ENCODE measurements at places on chromosomes 3 and 15.

DNA sequence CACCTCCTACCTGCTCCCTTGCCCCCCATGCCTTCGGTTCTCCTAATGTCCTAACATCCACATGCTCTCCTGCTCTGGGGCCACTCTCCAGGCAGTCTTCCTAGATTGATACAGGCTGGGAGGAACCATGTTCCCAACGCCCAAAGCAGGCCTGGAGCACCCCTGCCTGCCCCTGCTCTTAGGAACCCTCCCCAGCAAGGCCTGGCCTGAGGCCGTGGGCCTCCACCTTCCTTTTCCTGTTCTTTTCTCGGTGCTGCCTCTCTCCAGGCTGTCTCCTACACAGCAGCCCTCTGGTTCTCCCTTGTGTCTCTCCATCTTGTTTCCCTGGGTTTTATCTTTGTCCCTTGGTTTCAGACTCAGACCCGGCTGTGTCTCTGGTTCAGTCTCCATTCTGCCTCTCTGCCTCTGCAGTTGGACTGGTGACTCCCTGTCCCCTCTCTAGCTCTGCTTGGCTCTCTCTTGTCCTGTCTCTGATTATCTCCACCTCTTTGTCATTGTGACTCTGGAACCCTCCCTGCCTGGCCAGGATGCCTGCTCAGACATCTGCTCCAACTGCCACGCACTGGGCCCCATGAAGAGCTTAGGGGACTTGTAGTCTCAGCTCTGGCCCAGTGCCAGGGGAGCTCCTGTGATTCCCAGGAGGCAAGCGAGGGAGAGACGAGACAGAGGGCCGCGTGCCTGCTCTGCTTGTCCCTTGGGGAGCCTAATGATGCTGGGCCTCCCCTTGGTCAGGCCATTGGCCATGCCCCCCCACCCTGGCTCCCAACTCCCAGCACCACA, 26.0 kb upstream of the RPL29 start:
- peak; percentile 95 for DNase-seq

GRCh38 chr3:161508852-161509477, 12.4 kb downstream of the OTOL1 start:
- no peak for DNase-seq

DNA sequence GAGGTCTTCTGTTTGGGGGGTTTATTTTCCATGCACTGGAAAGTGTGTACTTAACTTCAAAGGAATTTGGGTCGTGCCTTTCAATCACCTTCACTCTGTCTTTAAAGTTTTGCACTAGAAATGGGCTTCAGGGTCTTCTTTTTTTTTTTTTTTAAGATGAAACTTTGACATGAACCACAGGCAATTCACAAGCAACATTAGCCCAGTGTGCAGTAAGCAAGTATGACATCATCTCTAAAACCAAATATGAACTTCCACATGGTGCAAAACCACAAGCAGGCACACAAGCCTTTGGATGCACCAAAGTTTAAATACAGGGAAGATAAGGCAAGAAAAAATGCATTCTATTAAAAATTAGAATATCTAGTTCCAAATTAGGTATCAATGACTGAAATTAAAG, 381.9 kb downstream of the ERC2 start:
- DNase-seq: no peak

DNA sequence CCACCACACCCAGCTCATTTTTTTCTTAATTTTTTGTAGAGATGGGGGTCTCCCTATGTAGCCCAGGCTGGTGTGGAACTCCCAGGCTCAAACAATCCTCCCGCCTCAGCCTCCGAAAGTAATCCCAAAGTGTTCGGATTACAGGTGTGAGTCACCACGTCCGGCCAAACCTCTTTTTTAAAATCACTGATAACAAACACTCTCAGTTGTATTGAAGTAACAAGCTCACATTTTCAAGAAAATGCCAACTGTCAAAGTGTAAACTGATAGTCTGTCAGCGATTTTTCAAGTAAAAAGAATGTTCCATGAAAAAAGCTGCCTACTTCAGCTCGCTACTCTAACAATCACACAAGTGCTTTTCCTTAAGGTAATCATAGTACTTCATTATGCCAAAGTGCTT, 33.4 kb downstream of the UBXN7 start:
- DNase-seq: no peak

GRCh38 chr3:150215616-150216015, 192.5 kb upstream of the TSC22D2 start:
- DNase-seq: no peak

- DNase-seq: no peak
Observed at GRCh38 chr3:170410428-170411029, 8.1 kb upstream of the CLDN11 start.

GRCh38 chr3:139388821-139389551, 461 bp downstream of the COPB2 start:
- DNase-seq: no peak

- DNase-seq: no peak
Observed at GRCh38 chr3:137766041-137766875, 2.1 kb downstream of the SOX14 start.

- no peak for DNase-seq
Observed at GRCh38 chr3:9072667-9073009, 109.4 kb upstream of the RAD18 start.

Data from BE2C (cell line).